Fibroblast of skin of left biceps (primary cell): ENCODE measurements at places on chromosomes 4 and X.

DNA sequence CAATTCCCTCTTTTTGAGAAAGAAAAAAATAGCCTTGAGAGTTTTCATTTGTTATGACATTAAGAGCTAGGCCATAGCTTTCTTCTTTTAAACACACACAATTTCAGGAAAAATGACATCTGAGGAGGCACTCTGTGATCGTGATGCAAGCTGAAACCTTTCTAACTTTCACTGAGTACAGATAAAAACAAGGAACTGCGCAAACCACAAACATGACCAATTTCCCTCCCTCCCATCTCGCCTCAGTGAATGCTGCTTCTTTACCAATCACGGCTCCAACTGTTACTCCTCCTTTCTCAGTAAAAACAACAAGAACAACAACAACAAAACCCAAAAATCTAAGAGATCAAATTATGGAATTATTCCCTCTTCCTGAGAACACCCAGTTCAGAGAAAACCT lies 626.8 kb downstream of the TLL1 start:
- no peak for DNase-seq

- DNase-seq = no peak
Measured at GRCh38 chr4:22500128-22500611, 15.7 kb downstream of the ADGRA3 start.

GRCh38 chrX:19544693-19545305 lies 29.5 kb upstream of the MAP3K15 start:
- no peak for DNase-seq

DNA sequence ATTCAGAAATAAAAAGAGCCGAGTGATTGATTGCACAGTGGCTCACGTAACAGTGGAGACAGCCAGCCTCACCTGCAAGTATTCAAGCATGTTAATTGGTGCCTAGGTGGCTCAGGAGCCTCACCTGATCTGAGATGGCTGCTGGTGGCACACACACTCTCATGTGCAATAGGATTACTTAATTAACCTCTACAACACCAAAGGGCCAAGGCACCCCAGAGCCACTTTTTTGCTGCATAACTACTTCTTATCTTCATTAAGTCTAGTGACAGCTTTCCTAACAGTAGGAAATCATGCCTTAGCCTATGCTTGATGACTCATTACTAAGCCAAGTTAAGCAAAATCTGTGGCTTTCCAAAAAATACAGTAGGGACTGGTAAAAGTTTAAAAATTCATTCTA lies 117.3 kb upstream of the NOCT start:
- no peak for DNase-seq

GRCh38 chrX:77962068-77962902 lies 7.2 kb downstream of the PGAM4 start:
- DNase-seq = no peak

DNA sequence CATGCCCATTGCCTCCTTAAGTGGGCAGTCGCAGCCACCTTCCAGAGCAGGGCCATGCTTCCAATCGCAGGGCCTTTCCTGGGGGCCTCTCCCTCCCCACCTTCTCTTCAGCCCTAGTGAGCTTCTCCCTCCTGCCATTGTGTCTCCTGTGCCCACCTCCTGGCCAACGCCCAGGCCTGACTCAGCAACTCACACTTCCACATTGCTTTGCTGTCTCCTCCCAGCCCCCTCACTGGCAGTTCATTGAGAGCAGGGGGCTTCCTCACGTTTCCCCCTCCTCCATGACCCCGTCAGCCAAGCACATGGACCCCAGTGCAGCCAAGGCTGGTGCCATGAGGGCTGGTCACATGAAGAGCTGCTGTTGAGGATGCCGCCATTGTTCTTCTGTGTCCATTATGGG lies 25.9 kb downstream of the HTRA3 start:
- no peak for DNase-seq

- no peak for DNase-seq
Measured at GRCh38 chr4:157226601-157227000, 6.1 kb downstream of the GRIA2 start.

GRCh38 chr4:106365613-106366012 lies 3.0 kb downstream of the GIMD1 start:
- DNase-seq = peak; percentile 82

DNA sequence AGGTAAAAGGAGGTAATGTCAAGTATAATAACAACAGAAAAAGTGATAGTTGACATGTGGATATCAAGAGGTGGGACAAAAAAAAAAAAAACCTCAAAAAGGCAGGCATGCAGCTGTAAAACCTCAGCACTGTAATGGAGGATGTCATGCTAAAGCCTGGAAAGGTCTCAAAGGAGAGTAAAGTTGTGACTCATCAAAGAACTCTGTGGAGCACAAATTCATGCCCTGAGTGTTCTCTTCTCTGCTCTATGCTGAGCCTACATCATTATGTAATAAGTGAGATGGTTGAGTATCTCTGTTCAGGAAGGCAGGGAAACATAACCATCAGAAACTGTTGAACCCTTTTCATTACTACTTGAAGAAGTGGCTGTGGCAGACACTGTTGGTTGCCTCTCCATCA lies 597.8 kb downstream of the BCOR start:
- no peak for DNase-seq

DNA sequence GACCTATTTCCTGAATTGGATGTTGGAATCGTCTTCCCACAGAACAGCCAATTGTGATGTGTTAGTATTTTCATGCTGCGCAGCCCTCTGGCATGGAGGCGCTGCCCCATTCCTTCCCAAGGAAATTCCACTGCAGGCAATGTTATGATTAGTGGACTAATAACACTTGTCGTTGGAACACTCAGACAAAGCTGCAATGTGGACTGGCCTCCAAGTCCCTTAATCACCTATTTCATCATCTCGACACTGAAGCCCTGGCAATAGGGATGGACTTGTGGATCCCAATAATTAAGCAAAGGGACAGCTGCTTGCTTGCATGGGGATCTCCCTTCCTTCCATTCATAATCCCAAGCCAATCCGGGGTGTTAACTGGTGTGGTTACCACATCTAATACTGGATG lies 78.8 kb upstream of the PLAC1 start:
- DNase-seq = no peak

DNA sequence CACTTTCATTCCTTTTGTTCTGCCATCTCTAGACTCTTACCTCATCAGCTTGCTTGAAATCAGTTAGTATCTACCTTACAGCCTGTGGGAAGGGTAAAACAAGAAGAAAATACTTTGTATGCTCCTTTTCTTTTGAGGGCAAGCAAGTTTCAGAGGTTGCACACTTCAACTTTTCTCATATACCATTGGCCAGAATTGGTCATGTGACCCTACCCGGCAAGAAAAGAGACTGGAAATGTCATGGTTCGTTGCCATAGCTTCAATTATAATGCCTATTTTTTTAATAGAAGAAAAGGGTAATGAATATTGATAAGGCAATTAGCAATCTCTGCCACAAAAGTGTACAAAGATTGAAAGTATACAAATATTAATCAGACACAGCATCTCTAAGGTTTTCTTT lies 346.7 kb upstream of the TACR3 start:
- no peak for DNase-seq

DNA sequence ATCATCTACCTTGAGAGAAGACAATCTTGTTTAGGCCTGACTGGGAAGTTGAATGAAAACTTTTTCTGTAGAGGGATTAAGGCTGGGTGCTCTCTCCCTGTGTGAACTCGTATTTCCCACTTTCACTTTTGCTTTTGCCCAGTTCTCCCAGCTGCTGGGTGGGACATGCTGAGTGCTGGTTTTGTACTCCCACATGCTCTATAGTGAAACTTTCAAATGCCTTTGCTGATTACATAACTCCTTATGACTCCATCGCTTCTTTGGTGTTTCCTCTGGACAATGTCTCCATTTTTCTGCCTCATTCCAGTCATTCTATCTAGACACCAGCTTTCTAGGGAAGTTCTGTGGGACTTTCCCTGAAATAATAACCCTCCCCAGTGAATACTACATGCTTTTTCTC lies 100.5 kb downstream of the CLNK start:
- no peak for DNase-seq

DNA sequence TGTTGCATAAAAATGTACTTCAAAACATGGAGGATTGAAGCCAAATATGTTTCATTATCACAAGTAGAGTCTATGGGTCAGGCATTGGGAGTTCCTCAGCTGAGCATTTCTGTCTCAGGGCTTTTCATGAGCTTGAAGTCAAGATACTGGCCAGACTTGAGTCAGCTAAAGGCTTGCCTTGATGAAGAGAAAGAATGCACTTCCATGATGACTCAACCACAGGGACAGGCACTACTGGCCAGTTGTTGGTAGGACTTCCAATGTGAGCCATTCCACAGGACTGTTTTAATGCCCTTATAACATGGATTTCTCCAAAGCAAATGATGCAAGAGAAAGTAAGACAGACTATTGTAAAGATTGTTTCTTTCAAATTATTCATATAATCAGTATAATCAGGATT lies 895.6 kb downstream of the RAB28 start:
- no peak for DNase-seq

- no peak for DNase-seq
Measured at GRCh38 chrX:136318895-136319597, 18.3 kb downstream of the ADGRG4 start.

DNA sequence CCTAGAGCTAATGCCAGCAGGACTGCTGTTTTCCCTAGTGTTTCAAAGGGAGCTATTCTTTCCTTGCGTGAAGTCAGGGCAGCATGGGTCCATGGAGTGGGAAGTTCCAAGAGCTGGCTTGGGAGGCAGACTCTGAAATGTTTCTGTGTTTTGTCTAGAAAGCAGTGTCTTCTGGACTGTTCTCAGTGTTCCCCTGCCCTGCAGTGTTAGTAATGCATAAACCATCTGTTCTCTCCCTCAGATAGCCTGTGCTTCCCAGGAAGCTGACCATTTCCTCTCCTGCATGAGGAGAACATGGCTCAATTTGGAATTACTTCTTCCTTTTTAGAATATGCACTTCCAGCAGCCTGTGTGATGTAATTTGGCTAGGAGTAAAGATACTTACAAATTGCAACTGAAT lies 116.7 kb upstream of the CXCL13 start:
- DNase-seq = no peak

- DNase-seq = no peak
Measured at GRCh38 chr4:3879681-3880614, 113.8 kb downstream of the ADRA2C start.

GRCh38 chrX:111830571-111830970 lies 45.4 kb upstream of the TRPC5OS start:
- DNase-seq = no peak

- no peak for DNase-seq
Measured at GRCh38 chr4:4457803-4458553, 71.1 kb downstream of the NSG1 start.

- peak; percentile 4 for DNase-seq
Measured at GRCh38 chr4:5874811-5875449, 18.0 kb downstream of the CRMP1 start.

DNA sequence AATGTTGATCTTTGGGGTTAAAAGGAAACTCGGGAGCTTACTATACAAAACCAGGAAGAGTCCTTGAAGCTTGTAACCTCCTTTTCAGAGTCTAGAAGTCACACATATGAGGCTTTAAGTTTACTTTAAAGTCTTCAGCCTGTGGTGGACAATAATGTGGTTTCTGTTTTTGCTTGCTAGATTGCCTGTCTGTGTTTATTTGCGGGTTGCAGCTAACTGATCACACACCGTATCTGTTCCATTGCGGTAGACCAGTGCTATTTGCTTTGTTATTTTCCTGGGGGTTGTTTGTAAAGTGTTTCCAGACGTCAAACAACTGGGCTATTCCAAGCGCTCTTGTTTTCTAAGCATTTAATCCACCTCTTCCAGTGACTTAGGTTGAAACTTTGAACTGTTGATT lies 143.0 kb upstream of the GYPA start:
- no peak for DNase-seq

DNA sequence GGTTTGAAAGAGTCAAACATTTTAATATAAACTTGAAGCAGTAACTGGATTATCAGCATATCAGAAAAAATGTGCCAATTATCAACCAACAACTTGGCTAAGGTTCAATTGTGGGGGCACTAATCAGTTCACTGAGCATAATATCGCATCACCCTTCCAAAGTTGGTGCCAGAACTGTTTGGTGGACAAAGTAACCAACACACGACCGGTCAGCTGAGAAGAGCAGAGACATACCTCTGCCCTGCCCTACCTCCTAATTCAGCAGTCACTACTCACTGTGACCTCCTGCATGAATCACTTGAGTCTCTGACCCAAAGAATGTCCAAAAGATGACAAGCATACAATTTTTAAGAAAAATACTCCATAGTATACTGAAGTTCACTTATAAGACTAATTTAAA lies 53.2 kb downstream of the TSPAN5 start:
- no peak for DNase-seq

GRCh38 chr4:121551881-121552280 lies 144.9 kb downstream of the ANXA5 start:
- no peak for DNase-seq

- no peak for DNase-seq
Measured at GRCh38 chr4:156487107-156487506, 484.5 kb downstream of the PDGFC start.

DNA sequence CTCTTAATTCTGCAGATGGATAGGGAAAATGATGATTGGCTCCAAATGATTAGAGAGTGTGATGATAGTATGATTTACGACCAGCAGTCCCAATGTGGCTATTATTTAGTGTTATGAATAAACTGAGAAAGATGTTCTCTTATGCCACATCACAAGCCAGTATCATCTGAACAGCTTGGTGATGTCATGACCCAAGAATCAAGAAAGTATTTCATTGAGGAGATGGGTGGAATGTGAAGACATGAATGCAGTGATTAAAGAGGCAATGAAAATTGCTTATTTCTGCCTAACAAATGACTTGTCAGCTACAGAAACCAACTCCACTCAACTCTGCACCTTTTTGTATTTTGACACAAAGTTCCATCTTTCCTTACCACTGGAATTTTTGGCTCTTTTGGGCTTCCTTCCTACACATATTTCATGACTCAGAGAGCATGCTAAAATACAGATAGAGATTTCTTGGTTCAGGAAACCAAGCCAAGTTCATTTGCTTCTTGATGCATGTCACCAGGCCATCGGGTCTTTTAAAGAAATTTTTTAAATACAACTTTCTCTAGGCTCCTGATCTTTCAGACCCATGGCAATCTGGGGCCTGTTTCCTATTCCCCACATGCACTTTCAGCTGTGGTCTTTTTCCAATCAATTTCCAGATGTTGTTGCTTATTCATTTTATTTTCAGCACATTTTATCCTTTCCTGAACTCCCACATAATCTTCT lies 174.2 kb downstream of the HHIP start:
- DNase-seq = peak; percentile 95

DNA sequence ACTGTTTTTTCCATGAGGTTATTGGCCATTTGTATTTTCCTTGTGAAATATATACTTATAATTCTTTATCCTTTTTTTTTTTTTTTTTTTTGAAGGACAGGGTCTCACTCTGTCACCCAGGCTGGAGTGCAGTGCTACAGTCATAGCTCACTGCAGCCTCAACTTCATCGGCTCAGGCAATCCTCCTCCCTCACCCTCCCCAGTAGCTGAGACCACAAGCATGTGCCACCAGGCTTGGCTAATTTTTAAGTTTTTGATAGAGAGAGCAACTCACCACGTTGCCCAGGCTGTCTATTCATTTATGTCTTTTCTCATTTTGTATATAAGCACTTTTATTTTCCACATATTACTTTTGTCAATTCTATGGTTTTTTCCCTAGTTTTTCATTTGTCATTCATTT lies 16.8 kb downstream of the RBPJ start:
- DNase-seq = no peak

GRCh38 chr4:176979416-176979815 lies 186.7 kb upstream of the VEGFC start:
- DNase-seq = no peak

- no peak for DNase-seq
Measured at GRCh38 chr4:122131562-122132157, 20.5 kb upstream of the BLTP1 start.
